ENCODE measurements at places on chromosomes 7 and 10.

GRCh38 chr10:126336801-126337200 lies 51.5 kb downstream of the ADAM12 start:
- no peak for DNase-seq

- no peak for DNase-seq
These were observed 486.1 kb upstream of the NRP1 start for GRCh38 chr10:33820531-33820930.

- no peak for DNase-seq
These were observed 3.5 kb downstream of the FOXP2 start for GRCh38 chr7:114418117-114418516.

DNA sequence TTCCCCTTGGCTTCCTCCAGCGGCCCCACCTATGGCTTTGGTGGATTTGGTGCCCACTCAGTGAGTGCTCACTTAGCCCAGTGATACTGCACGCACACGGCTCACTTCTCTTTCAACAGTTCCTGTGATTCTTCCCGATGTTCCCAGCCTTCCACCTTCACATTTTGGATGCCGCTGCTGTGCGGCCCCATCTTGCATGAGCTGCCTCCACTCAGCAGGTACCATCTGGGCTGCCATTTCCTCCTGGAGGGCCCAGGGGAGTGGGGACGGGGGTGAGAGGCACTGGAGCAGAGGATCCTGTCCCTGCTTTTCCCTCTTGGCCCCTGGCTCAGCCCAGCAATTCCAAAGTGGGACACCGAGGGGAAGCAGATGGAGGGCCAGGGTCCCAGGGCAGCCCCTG lies 323.3 kb upstream of the ZNF32 start:
- no peak for DNase-seq

- no peak for DNase-seq
These were observed 55.3 kb upstream of the INPP5A start for GRCh38 chr10:132482090-132482800.

- no peak for DNase-seq
These were observed 32.5 kb upstream of the DAGLB start for GRCh38 chr7:6480323-6480660.

DNA sequence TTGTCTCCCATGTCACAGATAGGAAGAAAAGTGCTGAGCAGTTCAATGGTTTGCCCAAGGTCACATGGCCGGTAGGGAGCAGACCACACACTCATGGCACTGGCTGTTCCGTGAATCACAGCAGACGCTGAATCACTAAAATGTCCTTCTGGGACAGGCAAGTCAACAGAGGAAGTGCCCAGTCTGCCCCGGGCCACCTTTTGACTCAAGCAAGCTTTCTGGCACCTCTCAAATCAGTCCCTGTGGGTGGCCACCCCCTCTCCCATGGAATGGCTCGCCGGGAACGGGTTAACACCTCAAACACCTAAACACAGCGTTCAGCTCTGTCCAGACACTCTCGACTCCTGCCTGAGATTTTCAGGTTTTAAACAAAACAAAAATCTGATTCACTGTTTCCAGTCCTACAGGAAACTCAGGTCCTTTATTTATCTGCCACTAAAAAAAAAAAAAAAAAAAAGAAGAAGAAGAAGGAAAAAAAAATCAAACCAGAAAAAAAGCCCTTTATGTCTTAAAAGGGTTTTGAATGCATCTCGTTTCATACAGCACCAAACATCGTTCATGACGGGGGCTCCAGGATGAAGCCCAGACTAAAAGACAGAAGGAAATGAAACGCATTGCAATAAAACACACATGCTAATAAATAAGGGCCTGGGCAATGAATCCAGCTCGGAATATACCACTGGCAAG lies 15.5 kb downstream of the CARD11 start:
- DNase-seq, result no peak

DNA sequence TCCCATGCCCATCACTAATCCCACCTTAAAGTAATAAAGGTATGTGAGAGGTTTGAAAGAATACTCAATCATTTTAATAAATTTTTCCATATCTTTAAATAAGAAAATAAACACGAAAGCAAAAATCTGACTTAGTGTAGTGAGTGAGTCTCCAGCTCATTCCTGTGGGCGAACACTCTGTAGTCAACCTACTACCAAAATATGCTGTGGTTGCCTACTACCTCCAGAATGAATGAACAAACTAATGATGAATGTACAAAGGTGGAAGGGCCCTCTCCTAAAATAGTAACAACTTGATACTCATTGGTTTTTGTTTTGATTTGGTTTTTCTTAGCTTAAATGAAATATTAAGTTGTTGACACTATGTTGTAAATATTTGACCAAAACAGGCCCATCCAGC lies 195.5 kb upstream of the HPS1 start:
- no peak for DNase-seq

GRCh38 chr10:6254201-6254600 lies 51.5 kb downstream of the PFKFB3 start:
- DNase-seq, result no peak

GRCh38 chr7:137771273-137771672 lies 75.5 kb downstream of the DGKI start:
- DNase-seq, result no peak

DNA sequence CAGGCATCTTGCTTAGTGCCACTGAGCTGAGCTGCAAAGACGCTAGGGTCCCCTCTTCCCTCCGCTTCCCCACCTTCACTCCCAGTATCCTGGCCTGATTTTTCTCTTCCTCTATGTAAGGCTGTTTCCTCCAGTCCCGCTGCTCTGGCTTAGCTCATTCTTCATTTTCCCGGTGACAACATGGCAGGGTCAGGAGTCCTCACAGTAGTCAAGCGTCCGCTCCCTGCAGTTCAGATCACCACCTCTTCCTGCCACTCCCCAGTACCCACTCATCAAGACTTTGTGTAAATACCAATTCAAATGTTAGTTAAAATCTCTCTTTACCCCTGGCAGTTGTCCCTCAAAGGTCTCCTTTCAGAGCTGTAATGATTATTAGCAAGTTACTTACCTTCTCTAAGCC lies 650.4 kb upstream of the CELF2 start:
- no peak for DNase-seq

DNA sequence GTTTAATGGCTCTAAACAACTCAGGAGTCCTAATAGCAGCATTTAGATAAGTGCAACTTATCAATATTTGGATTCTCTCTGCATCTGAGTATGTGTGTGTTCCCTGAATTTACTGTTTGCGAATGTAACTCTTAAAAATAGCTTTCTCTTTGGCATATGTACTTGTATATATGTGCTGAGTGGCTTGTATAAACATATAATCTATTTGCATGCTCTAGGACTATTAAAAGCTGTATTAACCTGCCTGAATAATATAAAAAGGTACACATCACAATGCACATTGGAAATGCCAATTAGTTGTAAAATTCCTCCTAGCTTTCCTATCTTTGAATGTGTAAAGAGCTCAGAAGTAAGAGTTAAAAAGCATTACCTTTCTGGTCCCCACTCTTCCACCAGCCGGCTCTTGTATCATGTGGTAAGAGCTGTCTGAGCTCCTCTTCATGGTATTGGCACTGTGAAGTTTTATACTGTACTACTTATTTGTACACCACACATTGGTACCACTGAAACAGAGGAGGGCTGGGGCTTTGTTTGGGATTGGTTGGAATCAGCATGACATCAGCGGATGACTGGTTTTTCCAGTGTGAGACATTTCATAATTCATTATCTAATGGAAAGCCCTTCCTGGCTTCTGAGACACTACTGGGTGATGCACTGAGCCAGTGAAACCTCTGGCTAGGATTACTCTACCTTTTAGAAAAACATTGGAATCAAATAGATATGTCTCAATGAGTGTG lies at the start of gene INHBA:
Gene INHBA, minus strand, starts transcription at position 456 of the 737 bp plus-strand sequence. CDS start 2,716 bp downstream, outside the sequence.
- DNase-seq, result no peak

GRCh38 chr7:19552576-19552975 lies 156.3 kb downstream of the POLR1F start:
- no peak for DNase-seq

DNA sequence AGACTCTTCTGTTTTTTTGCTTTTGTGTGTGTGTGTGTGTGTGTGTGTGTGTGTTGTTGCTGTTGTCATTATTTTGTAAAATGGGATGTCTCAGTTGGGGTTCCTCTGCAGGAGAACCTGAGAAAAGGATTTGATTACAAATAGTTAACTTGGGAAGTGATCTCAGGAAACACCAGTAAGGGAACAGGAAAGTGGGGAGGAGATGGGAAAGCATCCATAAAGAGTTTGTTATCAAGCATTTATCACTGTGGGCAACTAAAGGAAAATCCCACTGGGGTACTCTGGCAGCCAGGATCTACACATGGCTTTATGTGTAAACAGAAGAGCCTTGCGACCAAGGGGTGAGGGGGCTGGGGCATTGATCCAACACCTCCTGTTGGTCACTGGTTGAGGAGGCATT lies 485.4 kb downstream of the KCNMA1 start:
- DNase-seq, result no peak

- DNase-seq, result no peak
These were observed 44.8 kb downstream of the EGFR start for GRCh38 chr7:55063633-55064032.

GRCh38 chr10:42973411-42973810 lies 103.5 kb upstream of the RET start:
- no peak for DNase-seq

DNA sequence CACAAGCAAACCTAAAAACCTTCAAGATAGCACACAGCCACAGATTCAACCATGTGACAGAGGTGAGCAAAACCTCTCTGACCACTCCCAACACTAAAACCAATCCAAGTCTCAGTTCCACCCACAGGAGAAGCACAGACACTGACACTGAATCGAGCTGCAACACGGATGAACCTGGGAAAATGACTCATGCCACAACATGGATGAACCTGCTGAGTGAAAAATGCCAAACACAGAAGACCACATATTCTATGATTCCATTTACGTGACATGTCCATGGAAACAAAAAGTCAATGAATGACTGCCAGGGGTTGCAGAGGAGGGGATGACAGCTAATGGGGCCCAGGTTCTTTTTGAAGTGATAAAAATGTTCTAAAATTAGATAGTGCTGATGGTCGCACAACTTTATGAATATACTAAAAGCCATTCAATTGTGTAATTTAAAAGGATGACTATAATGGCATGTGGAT lies 22.0 kb downstream of the CYTH3 start:
- DNase-seq, result no peak

DNA sequence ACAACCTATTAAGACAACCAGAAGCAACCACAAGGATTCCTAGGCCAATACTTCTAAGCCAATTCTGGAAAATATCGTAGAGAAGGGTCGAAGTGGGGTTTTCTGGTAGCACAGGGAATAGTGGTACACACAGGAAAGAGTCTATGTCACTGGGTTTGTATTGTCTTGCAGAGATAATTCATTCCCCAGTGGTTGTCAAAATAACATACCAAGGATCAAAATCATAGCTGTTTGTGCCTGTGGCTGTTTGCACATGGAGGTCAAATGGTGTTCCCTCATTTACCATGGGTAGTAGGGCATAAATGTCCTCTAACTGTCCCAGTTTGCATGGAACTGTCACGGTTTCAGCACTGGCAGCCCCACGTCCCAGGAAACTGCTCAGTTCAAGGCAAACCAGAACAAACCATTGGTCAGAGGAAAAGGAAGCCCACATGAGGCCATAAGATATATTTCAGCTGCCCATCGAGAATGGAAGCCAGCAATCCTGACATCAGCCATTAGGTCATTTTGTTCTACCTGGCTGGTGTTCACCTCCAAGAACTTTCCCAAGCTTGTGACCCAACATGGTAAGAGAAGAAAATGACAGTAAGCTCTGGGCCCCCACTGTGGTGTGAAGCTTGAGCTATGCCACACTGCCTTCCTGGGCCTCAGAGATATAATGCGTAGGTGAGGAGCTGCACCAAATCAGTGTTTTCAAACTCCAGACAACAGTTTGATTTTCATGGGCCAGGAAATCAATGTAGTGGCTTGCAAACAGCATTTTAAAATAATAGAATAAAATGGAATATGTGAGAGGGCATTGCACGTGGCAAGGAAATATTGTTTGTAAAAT lies 53.9 kb upstream of the NFE2L3 start:
- no peak for DNase-seq

DNA sequence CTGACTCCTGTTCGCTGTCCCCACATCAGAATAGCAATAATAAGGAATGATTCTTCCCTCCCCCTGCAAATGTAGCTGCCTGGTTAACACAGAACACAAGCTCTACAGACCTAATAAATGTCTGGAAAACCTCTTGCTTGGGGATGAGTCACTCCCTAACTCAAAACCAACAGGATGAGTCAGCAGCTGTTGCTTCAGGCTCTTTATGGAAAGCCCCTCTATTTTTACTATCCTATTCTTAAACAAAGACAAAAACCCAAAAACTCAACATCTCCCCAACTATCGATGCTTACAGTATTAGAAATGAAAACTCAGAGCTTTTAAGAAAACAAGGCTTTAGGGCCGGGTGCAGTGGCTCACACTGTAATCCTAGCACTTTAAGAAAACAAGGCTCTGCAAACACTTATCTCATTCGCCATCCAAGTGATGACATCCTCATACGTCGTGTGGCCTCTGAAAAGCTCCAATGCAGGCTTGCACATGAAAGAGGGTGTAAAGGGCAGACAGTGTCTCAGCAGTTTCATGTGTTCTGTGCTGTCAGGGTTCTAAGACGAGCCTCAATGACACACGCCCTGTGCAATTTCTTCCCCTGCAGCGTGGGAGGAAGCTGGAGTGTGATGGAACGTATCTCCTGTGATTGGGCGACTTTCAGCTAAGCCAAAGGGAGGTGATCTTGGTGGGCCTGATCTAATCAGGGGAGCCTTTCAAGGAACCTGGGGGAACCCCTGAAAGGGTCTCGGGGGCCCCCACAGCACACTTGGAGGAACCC lies 70.1 kb downstream of the AMZ1 start:
- peak; percentile 28 for DNase-seq

DNA sequence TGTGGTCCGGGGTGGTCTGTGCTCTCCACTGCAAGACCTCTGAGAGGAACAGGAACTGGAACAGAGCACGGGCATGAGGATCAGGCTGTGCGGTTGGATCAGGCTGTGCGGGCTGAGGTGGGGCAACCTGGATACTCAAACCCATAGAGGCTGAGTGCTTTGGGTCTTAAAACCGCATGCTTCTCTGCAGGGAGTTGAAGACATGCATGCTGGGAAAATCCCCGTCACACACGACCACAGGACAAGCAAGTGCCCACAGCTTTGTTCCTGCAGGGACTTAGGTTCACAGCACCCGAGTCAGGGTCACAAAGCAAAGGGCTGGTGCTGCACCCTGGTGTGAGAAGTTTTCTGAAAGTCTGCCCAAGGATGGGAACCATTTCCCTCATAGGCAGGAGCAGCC lies 221.2 kb downstream of the ZMYND11 start:
- DNase-seq, result no peak

DNA sequence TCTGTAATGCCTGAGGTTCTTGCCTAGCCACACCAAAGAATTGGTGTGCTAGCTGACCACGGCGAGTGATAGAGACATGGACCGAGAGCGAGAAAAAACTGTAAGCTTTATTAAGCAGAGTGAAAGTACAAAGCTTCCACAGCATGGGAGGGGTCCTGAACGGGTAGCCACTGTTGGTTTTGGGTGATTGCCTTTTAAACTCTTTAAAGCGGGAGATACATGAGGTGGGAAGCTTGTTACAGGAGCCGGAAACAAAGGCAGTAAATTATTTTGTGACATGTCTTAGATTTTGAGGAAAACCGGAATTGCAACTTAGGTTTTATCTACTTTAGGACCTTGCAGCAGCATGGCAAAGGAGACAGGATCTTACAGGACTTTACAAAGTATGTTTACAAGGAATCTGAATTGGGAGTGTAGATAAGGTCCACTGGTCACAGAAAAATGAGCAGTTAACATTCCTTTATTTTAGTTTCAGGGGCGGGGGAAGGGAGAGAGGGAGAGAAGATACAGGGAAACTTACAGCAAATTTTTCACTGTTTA lies 252.7 kb upstream of the MBL2 start:
- no peak for DNase-seq

GRCh38 chr7:112257073-112257472 lies 50.6 kb downstream of the ZNF277 start:
- DNase-seq, result no peak

GRCh38 chr10:5281356-5281755 lies 83.4 kb upstream of the UCN3 start:
- DNase-seq, result no peak
